ENCODE measurements at places on chromosomes 13 and 19.

DNA sequence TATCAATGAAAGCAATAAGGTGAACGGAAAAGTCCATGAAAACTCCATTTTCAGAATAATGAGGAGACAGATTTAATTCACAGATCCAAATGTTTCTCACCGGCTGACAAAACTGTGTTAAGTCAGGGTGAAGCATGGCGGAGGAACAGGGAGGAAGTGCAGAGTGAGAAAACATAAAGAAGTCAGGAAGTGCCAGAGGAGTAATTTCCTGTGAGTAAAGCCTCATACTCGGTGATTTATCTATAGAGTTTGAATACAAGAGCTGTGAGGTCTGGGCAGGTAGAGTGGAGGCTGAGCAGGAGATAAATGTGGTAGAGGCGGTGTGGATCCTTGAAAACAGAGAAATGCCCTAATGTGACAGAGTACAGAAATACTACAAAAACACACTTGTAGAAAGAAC lies 11.4 kb downstream of the CARD8 start:
- no peak for DNase-seq

GRCh38 chr19:1810439-1811160 lies 1.5 kb downstream of the ATP8B3 start:
- DNase-seq: no peak

GRCh38 chr19:35727053-35727955 lies 9.5 kb downstream of the KMT2B start:
- DNase-seq: no peak

DNA sequence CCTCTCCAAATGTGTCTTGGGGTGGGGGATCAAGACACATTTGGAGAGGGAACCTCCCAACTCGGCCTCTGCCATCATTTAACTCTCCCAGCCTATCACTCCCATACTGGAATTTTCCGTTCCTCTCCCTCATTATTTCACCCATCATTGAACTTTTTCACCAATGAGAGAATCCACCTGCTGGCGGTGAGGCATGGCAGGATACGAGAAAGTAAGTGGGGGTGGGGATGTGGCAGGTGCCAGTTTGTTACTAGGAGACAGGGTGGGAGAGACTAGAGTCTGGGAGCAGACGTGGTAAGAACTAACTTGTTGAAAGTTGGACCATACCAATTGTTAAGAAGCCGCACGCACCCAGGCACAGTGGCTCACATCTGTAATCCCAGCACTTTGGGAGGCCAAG lies 6.9 kb downstream of the GIPR start:
- DNase-seq: no peak

- no peak for DNase-seq
Measured at GRCh38 chr19:573519-573825, 1.1 kb downstream of the BSG start.

GRCh38 chr19:21147540-21147939 lies 5.7 kb downstream of the ZNF431 start:
- DNase-seq: no peak

DNA sequence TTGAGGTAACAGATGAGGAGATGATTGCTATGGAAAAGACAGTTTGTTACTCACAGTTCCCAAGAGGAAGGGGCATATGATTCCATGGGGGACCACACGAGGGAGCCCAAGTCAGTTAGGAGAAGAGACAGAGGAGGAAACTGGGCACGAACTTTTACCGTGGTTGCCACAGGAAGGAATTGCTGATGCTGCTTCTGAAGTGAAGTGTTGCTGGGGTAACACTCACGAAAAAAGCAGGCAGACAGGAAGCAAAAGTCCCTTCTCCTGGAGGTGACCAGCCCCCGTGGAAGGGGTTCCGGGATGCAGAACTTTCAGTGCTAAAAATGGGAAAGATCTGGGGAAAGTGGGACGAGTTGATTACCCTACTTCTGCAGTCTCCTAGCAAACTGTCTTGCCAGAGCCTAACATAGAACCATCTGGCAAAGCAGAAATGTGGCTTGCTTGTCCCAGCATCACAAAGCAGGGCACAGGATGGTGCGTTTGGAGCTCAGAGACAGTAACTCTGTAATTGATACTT lies 35.4 kb upstream of the MAP3K10 start:
- DNase-seq: no peak

Data from AG08396 (cell line).